Activated CD4-positive, alpha-beta T cell treated with anti-CD3 and anti-CD28 coated beads, Interleukin-2, amount 50 U/mL, for 4 hours (primary cell): ENCODE measurements at places on chromosomes 1 and 21.

GRCh38 chr21:26528882-26529281 lies 44.2 kb downstream of the CYYR1 start:
- no peak for DNase-seq

DNA sequence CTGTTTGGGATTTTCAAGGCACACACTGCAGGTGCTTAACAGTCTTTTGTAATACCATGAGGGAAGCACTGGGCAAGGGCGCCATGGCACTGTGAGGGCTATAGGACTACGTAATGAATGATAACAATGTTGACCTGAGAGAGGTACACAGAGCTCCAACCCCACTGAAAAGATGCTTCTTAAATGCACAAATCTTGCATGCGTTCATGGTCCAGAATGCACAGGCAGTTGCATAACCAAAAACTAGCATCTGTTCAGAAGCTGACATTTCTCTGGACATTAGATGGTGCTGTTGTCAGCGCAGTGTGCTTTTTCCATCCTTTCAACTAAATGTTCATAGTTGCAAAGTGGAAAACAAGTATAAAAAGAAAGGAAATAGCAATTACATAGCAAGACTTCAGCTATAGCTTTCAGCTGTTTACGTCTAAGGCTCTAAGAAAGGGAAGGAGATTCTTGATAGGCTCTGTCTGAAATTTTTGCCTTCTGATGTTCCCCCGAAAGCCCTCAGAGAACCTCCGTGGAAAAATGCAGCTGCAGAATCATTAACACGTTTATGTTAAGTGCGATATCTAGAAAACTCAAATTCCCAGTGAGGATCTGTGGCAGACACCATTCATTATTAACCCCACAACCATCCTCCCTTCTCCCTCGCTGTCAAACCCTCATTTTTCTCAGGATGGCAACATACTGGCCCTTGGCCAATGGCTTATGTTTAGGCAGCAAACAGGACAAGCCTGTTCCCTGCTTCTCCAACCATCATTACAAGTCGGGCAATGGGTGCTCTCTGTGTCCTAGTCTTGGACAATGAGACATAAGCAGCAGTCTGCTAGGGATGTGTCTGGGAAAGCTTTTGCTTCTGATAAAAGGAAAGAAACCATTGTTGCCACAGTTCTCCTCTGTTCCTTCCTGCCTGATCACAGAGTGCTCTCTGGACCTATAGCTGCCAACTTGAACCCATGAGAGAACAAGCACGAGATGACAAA lies 8.2 kb upstream of the TARBP1 start:
- DNase-seq: no peak

GRCh38 chr1:197234581-197234980 lies 33.5 kb upstream of the CRB1 start:
- DNase-seq: no peak

DNA sequence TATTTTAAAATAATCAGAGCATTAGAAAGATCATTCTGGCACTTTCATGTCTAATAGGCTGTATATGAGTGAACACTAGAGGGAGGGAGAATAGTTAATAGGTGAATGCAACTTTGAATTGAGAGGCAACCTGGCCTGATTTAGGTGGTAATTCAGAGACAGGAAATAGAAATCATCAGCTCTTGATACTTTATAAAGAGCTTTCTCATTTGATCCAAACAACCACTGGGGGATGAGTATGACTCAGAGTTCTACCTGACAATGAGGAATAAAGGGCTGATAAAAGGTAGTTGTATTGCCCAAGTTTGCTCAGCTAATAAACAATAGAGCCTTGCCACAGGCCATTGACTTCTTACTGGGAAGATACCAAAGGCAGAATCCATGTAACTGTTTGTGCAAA lies 5.2 kb upstream of the FAM89A start:
- DNase-seq: no peak

GRCh38 chr21:36027347-36027746 lies 33.0 kb downstream of the SETD4 start:
- DNase-seq: no peak

DNA sequence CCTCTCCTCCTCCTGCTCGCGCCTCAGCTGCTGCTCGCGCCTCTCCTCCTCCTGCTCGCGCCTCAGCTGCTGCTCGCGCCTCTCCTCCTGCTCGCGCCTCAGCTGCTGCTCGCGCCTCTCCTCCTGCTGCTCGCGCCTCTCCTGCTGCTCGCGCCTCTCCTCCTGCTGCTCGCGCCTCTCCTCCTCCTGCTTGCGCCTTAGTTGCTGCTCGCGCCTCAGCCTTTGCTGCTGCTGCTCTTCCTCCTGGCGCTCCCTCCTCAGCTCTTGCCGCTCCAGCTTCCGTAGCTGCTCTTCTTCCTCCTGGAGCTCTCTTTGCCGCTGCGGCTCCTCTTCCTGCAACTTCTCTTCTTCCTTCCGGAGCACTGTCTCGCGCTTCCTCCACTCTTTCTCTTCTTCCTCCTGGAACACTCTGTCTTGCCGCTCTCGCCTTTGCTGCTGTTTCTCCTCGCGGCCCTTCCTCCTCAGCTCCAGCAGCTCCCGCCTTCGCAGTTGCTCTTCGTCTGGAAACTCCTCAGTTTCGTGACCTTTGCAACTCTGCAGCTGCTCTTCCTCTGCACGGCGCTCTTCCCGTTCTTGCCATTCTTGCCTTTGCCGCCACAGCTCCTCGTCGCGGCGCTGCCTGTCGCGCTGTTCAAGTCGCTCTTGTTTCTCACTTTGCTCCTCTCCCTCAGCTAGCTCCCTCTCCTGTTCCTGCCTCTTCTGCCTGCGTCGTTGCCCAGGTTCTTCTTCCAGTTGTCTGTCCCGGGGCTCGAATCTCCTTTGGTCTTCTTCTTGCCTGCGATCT lies 3.0 kb downstream of the TCHH start:
- no peak for DNase-seq

DNA sequence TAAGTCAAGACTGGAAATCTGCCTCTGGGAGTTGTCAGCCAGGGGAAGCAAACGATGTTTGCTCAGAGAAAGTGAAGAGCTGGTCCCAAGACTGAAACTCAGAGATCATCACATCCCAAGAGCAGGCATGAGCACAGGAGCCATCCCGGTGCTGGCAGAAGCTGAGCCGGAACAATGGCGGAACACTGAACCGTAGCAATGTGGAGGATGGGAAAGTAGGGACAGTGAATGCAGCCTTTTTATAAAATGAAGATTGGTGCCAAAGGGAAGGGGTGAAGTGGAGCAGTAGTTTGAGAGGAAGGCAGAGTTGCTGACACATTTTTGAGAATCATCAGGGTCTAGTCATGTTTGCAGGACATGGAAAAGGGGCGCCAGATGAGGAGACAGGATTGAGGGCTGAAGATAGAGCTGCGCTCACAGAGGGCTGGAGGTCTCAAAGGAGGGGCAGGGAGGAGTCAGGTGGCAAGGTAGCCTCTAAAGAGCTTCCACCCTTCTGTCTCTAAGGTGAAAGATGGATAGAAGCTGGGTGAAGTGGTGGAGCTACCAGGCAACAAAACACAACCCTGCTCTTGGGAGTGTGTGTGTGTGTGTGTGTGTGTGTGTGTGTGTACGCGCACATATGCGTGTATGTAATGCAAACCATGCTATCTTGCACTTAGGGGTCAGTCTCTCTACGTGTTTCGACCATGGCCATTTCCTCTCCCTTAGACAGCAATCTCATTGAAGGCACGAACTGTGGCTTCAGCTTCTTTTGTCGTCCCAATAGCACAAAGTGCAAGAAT lies 94.3 kb upstream of the IRF2BP2 start:
- no peak for DNase-seq

GRCh38 chr21:21813289-21813688 lies 815.1 kb downstream of the NCAM2 start:
- no peak for DNase-seq

DNA sequence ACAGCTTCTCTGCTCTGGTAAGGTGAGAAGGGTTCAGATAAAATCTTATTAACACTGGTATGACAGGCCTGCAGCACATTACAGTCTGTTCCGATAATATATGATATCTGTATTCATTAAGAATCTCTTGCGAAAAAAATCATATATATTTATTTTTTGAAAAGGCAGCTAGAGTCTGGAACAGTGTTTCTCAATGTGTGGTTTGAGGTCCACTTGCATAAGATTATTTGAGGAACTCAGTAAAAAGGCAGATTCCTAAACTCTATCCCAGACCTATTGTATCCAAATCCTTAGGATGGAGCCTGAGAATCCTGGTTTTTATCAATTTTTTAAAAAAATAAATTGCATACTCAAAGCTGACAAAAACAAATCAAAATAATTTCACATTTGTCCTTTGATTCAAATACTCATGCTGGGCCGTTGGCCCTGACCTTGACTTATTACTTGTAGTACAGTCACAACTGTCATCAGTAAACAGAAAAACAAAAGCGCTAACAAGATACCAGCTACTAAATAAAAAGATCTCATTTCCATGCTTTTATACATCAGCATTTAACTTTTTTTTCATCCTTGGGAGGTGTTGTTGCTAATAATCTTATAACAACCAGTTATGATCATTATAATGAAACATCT lies 60.6 kb downstream of the RGS2 start:
- no peak for DNase-seq

DNA sequence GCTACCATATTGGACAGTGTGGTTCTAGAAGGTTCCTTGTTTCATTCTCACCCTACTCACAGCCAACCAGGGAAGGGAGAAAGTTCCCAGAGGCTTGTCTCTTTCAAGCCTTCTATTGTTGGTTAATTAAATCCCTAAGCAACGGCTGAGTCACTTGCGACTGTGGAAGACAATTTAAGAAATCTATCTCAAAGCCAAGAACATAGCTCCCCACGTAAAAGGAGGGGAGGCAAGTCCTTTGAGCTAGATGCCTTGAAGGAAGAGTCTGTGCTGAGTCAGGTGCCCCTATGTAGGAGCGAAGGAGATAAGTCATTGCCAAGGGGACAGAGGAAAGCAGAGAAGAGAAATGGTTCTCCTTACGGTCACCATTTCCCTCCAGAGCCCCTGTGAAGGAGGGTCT lies 79.4 kb upstream of the PPP2R5A start:
- DNase-seq: no peak

DNA sequence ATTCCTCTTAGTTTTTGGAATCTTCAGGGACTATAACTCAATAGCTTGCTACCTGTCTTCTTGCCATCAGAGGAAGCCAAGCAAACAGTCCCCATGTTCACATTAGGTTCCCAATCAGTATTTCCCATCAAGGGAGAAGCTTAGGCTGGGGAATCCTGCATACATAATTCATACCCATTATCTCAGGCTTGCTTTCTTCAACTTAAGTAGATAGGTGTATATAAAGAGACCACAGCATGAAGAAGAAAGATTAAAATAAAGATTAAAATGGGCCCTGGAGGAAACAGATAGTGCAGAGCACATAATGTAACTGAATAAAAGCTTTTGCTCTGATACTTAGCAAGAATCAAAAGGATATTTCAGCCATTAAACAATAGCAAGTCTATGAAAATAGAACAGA lies 29.0 kb upstream of the KCNK1 start:
- DNase-seq: no peak

- no peak for DNase-seq
Measured at GRCh38 chr1:178593515-178593914, 80.6 kb downstream of the TEX35 start.

GRCh38 chr1:114554577-114554976 lies 26.8 kb downstream of the BCAS2 start:
- DNase-seq: no peak

DNA sequence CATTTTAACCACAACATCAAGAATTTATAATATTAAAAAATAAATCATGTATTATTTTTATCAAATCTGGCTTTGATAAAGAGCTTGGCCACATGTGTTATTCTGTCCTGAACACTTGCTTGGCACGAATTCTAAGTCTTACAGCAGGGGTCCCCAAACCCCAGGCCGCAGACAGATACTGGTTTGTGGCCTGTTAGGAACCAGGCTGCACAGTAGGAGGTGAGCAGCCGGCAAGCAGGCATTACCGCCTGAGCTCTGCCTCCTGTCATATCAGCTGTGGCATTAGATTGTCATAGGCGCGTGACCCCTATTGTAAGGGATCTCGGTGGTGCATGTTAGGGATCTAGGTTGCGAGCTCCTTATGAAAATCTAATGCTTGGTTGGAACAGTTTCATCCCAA lies 127.6 kb upstream of the IVNS1ABP start:
- no peak for DNase-seq

- DNase-seq: no peak
Measured at GRCh38 chr1:221718381-221719277, 23.3 kb downstream of the DUSP10 start.

DNA sequence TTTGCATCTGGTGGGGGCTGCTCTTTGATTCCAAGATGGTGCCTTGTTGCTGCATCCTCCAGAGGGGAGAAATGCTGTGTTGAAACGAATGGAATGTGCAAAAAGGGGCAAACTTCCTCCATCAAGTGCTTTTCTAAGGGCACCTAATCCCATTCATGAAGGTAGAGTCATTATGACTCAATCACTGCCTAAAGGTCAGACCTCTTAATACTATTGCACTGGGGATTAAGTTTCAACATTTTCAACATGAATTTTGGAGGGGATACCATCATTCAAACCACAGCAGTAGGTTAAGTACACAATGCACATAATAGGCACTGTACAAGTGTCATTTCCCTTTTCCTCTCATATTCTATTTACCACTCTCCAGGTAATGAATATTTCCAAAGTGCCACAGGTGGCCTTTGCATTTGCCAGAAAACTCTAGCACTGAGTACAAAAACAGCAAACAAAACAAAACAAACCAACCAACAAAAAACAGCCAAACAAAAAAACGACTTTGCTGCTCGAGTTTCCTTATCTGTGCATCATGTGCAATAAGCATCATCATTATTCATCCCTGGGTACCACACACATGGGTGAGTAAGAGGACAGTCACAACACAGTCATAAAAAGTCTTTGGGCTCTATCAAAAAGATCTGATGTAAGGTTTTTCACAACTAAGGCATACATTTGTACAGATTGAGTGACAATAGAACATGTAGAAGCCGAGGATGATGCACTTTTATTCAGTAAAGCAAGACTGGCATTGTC lies 42.5 kb downstream of the IFI44 start:
- DNase-seq: no peak

DNA sequence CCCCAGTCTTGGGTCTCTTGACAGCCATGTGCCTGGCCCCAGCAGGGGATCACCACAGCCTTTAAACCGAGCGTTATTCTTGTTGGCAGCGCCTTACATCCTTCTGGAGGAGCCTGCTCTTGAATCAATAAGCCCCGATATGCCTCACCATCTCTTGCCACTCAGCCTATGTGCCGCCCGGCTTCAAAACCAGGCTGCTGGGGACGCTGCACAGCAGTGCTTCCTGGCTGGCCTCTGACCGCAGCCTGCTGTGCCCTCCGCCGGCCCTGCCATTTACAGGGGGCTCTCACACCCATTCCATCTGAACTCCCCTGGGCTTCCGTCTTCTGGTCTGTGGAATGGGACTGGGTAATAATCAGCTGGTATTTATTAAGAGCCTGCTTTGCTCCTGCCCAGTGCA lies 3.0 kb upstream of the PEX10 start:
- no peak for DNase-seq

GRCh38 chr1:167711797-167712196 lies 10.0 kb upstream of the MPZL1 start:
- DNase-seq: no peak
